GM13976 (cell line): ENCODE measurements at places on chromosomes 5 and 9.

DNA sequence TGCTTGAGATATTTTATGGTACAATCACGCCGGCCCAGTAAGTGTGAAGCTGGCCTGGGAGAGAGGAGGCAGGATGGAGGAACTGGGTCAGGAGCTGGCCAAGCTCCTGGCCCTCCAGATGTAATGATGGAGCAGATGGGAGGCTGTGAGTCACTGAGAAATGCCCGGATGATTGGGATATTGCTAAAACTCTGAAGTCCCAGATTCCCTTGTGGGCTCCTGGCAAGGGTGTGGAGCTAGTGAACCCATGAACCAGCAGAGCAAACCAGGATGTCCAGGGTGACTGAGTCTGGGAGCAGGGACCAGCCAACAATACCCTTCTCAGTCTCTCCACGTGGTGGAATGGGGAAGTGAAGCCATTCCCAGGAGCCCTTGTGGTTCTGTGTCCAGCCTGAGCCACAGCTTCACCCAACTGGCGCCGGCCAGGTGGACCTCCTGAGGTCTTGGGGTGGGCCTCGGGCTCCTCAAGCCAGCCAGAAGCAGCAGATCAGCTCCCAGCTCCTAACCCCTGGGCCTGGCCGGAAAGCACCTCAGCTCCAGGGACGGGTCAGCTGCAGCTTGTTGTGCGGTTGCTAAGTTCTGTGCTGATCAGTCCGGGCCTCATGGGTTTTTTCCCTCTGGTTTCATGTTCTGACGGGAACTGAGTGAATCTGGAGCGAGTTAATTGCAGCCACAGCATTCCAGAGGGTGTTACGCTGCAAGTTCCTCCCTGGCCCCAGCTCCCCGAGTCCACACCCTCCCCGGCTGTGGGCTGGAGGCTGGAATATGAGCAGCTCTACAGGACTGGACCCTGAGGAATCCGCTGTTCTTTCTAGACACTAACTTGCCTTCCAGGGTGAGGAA lies 37.6 kb downstream of the DUSP1 start:
- DNase-seq, result no peak

DNA sequence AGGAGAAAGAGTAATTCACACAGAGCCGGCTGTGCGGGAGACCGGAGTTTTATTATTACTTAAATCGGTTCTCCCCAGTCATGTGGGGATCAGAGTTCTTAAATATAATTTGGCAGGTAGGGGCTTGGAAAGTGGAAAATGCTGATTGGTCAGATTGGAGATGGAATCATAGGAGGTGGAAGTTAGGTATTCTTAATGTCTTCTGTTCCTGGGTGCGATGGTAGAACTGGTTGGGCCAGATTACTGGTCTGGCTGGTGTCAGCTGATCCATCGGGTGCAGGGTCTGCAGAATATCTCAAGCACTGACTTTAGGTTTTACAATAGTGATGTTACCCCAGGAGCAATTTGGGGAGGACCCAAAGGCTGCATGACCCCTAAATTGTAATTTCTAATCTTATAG lies 4.6 kb upstream of the CERCAM start:
- DNase-seq, result no peak

DNA sequence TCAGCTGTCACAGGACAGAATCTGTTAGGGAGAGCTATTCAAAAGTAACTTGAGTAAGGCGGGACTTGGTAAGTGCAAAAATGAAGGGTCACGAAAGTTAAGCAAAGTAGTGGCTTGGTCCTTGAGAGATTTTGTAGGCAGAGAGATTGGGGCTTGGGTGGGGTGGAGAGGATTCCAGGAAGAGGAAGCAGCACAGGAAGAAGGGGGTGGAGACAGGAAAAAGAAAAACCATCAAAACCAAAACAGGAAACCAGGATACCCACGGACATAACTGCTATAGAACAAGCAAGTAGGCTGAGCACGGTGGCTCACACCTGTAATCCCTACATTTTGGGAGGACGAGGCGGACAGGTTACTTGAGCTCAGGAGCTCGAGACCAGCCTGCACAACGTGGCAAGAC lies 3.7 kb downstream of the ROPN1L start:
- no peak for DNase-seq

DNA sequence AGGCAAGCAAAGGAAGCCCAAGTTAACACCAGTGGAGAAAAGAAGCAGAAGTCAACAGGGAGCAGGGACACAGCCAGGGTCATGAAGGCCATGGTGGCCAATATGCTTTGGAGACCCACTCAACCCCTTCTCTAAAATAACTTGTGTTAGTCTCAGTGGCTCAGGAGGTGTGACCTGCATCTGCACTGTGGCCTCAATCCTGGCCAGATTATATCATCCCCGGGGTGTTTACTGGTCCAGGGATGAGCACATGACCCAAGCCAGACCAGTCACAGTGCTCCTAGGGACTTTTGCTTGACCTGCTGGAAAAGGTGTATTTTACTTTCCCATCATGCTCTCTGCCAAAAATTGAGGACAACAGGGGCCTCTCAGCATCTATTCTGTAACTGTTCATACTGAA lies 105.2 kb downstream of the DPYSL3 start:
- no peak for DNase-seq

DNA sequence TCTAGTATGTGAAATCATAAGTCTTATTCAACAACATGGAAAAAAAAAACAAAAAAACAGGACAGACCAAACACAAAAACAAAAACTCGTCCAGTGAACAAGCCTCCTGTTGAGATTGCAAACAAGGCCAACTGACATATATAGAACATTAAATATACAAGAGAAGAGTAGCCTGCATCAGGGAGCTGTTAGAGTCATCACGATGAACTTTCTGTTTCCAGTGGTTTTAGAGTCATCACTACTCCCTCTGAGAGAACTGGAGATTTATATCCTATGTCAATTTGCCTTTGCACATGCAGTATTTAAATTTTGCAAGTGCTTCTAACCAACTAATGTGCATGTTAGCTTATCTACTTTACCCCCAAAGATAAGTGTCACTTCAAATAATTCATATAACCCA lies 9.9 kb downstream of the SNCAIP start:
- no peak for DNase-seq

DNA sequence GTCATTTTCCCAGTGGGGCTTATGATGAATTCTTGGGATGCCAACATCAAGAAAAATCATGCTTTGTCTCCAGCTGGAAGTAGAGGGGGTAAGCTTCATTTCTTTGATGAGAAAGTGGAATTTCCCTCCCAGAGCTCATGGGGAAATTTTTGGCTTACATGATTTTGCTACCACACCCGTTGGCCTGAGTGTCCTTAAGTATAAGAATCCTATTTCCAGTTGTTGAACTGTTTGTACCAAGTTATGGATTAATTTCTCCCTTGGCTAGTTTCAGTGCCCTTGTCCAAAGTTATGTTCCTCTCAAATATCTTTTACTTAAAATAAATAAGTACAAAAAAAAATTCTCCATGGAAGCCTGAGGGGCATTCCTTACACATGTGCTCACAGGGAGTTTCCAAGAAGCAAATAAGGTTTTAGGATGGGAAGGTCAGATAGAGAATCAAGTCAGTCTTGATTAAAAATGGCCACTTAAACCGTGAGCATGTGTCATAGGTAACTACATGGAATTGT lies 82.3 kb downstream of the PTCD2 start:
- no peak for DNase-seq

DNA sequence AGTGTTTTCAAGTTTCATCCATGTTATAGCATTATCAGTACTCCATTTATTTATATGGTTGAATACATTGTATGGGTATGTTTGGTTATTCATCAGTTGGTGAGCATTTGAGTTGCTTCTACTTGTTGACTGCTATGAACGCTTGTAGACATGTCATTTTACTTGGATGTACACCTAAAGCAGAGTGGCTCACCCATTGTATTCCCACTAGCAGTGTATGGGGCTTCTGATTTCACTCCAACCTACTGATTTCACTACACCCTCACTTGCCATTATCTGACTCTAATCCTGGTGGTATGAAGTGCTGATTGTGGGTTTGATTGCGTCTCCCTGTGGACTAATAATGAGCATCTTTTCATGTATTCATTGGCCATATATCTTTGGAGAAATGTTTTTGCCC lies 9.5 kb downstream of the NPM1 start:
- DNase-seq, result no peak

- DNase-seq, result no peak
Measured at GRCh38 chr5:168307925-168308584, 16.6 kb downstream of the WWC1 start.

- no peak for DNase-seq
Measured at GRCh38 chr5:34551911-34552433, 104.2 kb upstream of the RAI14 start.

GRCh38 chr5:36734422-36734821 lies 128.0 kb downstream of the SLC1A3 start:
- no peak for DNase-seq

GRCh38 chr5:9557696-9558095 lies 11.8 kb upstream of the SEMA5A start:
- no peak for DNase-seq

- no peak for DNase-seq
Measured at GRCh38 chr9:131674425-131675421, 65.2 kb downstream of the RAPGEF1 start.

GRCh38 chr9:76045221-76045620 lies 154.7 kb downstream of the PCSK5 start:
- DNase-seq, result no peak

DNA sequence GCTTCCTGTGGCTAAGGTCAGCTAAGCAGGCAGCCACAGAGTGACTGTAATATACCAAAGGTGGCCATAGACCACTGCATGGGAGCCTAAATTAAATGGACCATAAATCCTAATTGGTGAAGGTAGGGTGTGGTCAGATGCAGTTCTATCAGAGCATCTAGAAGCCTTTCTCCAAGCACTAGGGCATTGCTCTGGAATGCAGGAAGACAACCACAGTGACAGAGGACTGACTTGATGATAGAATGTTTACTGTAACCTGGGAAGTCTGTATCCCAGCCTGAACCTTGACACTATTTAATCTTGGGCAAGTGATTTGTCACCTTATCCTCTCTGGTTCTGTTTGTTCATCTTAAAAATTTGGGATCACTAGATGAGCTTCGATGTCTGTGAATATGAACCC lies 2.3 kb downstream of the FBXO38 start:
- no peak for DNase-seq

GRCh38 chr5:97923997-97924396 lies 741.0 kb upstream of the RIOK2 start:
- no peak for DNase-seq

DNA sequence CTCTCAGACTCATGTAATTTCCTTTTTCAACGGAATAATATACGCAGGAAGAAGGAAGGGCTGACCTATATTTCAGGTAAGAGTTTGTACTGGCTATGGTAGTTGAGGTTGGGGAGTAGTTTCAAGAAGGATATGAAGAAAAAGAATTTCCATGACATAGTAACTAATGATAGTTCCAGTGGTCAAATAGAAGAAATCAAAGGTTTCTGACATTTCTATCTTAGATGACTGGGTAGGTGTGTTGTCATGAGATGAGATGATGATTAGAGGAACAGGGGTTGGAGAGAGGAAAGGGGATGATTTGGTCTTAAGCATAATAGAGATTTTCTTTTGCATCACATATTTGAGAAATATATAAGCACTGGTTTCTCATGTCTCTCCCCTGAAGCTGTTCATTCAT lies 166.0 kb downstream of the SPATA31D1 start:
- DNase-seq, result no peak

GRCh38 chr9:27108981-27109541 lies at the start of gene TEK:
TEK (plus strand) TSS chr9:27109225; CDS start chr9:27109591, 366 bp downstream.
- no peak for DNase-seq

DNA sequence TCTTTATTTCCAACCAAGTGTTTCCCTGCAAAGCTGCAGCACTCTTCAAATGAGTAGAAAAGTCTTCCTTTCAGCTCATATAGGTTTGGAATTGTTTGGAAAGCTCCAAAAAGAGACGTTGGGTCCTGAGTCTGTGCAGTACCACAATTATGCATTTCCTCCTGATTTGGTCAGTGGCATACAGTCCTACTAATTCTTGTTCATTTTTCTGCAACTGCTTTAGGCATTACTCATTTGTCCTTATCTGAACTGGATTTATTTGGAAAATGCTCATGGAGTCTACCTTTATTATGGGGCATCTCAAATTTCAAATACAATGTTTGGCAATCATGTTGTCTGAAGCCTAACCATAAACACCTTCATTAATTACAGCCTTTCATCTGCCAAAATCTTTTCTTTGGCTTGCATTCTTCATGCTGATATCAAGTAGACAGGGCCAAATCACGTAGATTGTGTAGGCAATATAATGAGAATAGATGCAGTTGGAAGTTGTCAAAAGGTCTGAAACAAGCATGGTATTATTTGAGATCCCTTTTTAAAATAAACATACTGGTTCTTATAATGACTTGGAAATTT lies 232.8 kb downstream of the TLE1 start:
- no peak for DNase-seq

- no peak for DNase-seq
Measured at GRCh38 chr5:15371184-15371583, 128.8 kb upstream of the FBXL7 start.

- DNase-seq, result no peak
Measured at GRCh38 chr5:160787240-160787639, 64.8 kb downstream of the ATP10B start.

DNA sequence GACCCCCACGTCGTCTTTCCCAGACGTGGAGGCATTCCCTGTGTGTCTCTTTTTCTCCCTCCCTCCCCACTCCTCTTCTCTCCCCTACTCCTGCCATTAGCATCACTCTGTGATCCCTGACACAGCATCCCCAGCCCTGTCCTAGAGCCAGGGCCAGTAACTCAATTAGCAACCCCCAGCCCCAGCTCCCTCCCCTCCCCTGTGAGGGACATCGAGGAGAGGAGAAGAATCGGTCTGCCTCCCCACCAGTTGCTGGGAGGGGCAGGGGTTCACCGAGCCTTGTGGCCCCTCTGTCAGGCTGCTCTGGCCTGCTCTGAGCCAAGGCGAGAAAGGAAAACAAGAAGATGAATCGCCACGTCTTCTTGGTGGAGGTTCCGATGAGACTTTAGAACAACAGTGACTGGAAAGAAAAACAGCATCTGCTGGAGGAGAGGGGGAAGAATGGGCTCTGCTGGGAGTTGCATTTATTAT lies 123.1 kb downstream of the PAPPA start:
- no peak for DNase-seq

DNA sequence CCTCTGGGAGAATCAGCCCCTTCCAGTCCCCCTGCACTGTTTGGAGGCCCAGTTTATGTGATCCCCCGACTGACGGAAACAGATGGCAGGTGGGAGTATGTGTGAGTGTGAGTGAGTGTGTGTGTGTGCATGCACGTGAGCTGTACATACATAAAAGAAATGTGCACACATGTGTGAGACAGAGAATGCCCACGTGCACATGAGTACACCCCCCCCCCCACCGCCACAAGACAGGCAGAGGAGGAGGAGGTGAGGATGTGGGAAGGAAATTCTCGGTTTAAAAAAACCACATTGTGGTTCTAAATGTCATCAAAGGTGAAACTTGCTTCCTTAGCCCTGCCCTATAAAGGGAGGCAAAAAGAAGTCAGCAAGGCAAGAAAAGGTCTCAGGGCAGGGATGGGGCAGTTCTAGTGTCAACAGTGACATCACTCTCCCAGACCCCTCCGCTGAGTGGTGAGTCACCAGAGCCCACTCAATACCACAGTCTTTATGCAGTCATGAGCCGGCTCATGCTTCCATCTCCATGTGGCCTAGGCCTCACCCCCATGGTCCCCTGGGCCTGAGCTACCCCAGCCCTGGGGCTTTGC lies 79.2 kb upstream of the HSPA9 start:
- peak; percentile 71 for DNase-seq

- DNase-seq, result no peak
Measured at GRCh38 chr5:43231977-43232376, 40.0 kb downstream of the NIM1K start.
